ENCODE measurements at places on chromosomes 2 and 18. TPM values are rescaled to one million over a fixed set of nuclear protein-coding genes. Genes with fewer than 3 reads are reported as not detected.

GRCh38 chr2:211748339-211748738 is 790.3 kb downstream of the ERBB4 start:
- no peaks in the 10 kb centered on the region for H3K27me3 ChIP-seq
- no peak overlapping the region for H3K4me3 ChIP-seq
- H3K36me3 ChIP-seq = no peaks in the 10 kb centered on the region

Gene OTOS
- not detected for total RNA-seq

- no peaks in the 10 kb centered on the region for H3K27me3 ChIP-seq
- no peak for DNase-seq
- H3K4me1 ChIP-seq = no peaks in the 10 kb centered on the region
- no peak overlapping the region for H3K27ac ChIP-seq
- H3K36me3 ChIP-seq = peaks cover 2% of the 10 kb centered on the region
- no peak overlapping the region for H3K4me3 ChIP-seq
Observed at GRCh38 chr2:216101109-216101508, 8.0 kb upstream of the XRCC5 start.

Gene CIB4
- total RNA-seq = not detected

Gene RBM44
- total RNA-seq = 0.22 TPM

DNA sequence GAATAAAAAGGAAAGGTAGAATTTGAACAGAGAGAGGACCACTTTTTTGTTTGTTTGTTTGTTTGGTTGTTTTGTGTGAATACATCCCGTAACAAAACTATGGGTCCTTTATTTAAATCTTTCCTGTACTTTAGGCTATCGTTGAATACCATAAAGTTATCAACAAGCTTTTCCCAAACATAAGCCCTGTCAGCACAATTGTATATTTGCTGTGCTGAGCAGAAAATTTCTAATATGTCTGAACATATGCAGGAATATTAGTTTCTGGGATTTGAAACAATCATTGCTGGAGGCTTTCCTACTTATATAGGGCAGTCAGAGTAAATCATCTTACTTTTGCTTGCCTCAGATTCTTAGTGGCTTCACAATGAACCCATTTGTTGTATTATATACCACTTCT is 536.4 kb downstream of the CNTNAP5 start:
- H3K27me3 ChIP-seq = no peaks in the 10 kb centered on the region
- H3K4me1 ChIP-seq = no peaks in the 10 kb centered on the region
- DNase-seq = no peak
- H3K27ac ChIP-seq = no peak overlapping the region
- H3K4me3 ChIP-seq = no peak overlapping the region

- no peak for DNase-seq
- H3K36me3 ChIP-seq = no peaks in the 10 kb centered on the region
- H3K27me3 ChIP-seq = no peaks in the 10 kb centered on the region
- H3K27ac ChIP-seq = no peak overlapping the region
Observed at GRCh38 chr2:75632091-75632701, 14.4 kb upstream of the MRPL19 start.

- no peak overlapping the region for H3K27ac ChIP-seq
- no peak for DNase-seq
- H3K4me1 ChIP-seq = no peaks in the 10 kb centered on the region
- H3K4me3 ChIP-seq = no peak overlapping the region
- H3K36me3 ChIP-seq = no peaks in the 10 kb centered on the region
Observed at GRCh38 chr2:174627216-174627615, 29.6 kb upstream of the WIPF1 start.

GRCh38 chr2:226906163-226906693 is 70.4 kb downstream of the RHBDD1 start:
- H3K36me3 ChIP-seq = peaks cover 4% of the 10 kb centered on the region
- H3K4me1 ChIP-seq = no peaks in the 10 kb centered on the region
- DNase-seq = no peak
- no peak overlapping the region for H3K4me3 ChIP-seq
- no peaks in the 10 kb centered on the region for H3K27me3 ChIP-seq

GRCh38 chr2:193382583-193382982 is 1187.8 kb upstream of the TMEFF2 start:
- H3K36me3 ChIP-seq = no peaks in the 10 kb centered on the region
- H3K27me3 ChIP-seq = no peaks in the 10 kb centered on the region
- no peak overlapping the region for H3K27ac ChIP-seq
- DNase-seq = peak; percentile 35
- H3K4me1 ChIP-seq = no peaks in the 10 kb centered on the region
- H3K4me3 ChIP-seq = no peak overlapping the region

Gene SP5
- 1.7 TPM for total RNA-seq

GRCh38 chr2:178910005-178910404 is 102.8 kb upstream of the TTN start:
- no peak for DNase-seq
- no peak overlapping the region for H3K27ac ChIP-seq
- no peaks in the 10 kb centered on the region for H3K36me3 ChIP-seq
- H3K4me3 ChIP-seq = no peak overlapping the region
- no peaks in the 10 kb centered on the region for H3K27me3 ChIP-seq

Gene ZNF521
- total RNA-seq = 3.3 TPM

DNA sequence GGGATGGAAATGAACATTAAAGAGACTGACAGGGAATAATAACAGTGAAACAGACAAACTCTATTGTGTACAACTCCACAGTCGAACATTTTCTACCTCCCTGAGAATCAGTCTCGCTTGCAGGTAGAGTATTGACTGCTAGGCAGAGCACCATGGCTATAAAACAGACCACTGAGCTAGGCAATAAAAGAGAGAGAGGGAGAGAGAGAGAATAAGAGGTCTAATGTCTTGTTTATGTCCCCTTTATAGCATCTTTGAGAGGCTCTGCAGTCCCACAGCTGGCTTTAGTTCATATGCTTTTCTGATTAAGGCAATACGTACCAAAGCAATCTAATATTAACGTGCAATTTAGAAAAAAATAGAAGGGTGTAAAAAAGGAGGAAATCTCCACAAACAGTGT is 652.6 kb downstream of the NRXN1 start:
- no peaks in the 10 kb centered on the region for H3K4me1 ChIP-seq
- H3K27me3 ChIP-seq = no peaks in the 10 kb centered on the region
- no peak overlapping the region for H3K4me3 ChIP-seq
- DNase-seq = no peak
- H3K27ac ChIP-seq = no peak overlapping the region

Gene OBSL1
- 140 TPM for total RNA-seq

Gene PDE1A
- total RNA-seq = not detected

DNA sequence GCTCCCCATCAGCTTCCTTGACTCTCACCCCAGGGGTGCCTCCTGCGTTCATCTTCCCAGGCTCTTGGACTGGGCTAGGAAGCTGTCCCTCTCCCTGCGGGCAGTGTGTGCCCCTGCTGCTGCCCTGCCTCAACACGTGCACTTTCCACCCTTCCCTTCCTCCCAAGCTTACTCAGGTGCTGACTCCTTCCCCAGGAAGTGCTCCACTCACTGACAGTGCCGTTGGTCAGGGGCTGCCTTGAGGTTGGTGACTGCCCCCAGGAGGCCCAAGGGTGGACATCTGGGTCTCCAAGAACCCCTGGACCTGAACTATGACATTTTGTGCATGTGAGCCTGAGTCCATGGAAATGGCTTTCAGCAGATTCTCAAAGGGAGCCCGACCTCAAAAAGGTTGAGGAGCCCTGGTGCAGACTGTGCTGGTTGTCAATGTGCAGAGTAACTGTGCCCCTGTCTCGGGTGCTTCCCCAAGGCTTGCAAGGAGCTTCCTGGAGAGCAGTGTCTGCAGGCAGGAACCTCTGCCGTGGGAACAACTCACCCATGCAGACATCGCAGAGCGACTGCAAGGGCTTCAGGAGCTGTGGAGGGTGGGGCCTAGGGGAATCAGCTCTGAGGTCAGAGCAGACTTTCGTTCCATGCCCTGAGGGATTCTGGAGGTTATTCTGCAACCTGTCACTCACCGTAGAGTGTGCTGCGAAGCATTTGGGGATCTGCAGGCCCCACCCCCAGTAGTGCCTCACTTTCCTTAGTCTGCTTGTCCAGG is 116.5 kb upstream of the MCFD2 start:
- no peak overlapping the region for H3K27ac ChIP-seq
- no peaks in the 10 kb centered on the region for H3K27me3 ChIP-seq
- H3K36me3 ChIP-seq = peaks cover 2% of the 10 kb centered on the region
- H3K4me3 ChIP-seq = no peak overlapping the region
- peaks cover 6% of the 10 kb centered on the region for H3K4me1 ChIP-seq
- no peak for DNase-seq

GRCh38 chr2:24101992-24102391 is 17.4 kb upstream of the TP53I3 start:
- H3K27ac ChIP-seq = no peak overlapping the region
- no peak overlapping the region for H3K4me3 ChIP-seq
- DNase-seq = no peak
- no peaks in the 10 kb centered on the region for H3K4me1 ChIP-seq

DNA sequence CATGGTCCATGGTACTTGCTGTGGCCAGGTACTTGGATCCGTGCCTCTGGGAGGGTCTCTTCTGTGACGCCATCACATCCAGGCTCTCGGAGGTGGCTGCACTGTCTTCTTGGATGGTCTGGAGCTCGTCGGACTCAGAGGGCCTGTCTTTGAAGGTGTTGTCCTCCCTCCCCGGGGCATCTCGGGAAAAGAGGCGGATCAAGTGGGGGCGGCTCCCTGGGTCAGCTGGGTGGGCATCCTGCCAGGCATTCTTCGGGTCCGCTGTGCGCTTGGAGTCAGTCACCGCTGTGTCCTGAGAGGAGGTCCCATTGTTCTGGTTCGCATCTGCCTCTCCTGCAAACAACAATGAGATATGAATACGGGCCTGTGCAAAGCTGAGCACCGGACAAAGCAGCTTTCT is 115.6 kb downstream of the MBP start:
- DNase-seq = no peak
- no peaks in the 10 kb centered on the region for H3K4me1 ChIP-seq
- H3K36me3 ChIP-seq = peaks cover 9% of the 10 kb centered on the region
- H3K27ac ChIP-seq = no peak overlapping the region

DNA sequence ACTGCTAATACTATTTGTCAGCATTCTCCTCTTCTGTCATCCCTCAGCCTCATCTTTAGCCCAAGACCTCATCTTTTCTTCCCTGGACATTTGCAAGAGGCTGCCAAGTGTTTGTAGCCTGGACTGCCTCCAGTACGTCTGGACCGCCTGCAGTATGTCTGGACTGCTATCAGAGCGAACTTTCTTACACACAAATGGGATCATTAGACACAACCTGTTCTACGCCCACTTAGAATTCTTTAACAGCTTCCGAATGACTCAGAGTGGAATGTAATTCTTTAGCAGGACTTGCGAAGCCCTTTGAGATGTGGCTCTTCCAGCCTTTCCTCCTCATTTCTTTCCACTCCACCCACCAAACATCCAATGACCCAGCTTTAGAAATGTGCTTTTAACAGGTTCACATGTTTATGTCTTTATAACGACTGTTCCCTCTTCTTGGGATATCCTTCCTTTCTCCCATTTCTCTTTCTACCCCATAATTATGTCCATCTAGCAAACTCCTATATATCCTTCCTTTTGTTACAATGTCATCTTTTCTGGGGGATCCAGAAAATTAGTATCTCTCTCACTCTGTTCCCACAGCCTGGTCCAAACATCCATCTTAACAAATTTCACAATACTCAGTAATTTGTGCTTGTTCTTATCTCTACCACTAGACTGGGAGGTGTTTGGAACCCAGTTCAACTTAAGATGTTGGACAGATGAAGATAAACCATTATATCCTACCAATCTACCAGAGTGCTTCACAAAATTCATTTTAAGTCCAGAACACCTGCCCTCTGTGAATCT is 171.3 kb upstream of the PGAP1 start:
- DNase-seq = no peak
- no peaks in the 10 kb centered on the region for H3K36me3 ChIP-seq
- H3K27me3 ChIP-seq = no peaks in the 10 kb centered on the region
- H3K27ac ChIP-seq = no peak overlapping the region
- no peaks in the 10 kb centered on the region for H3K4me1 ChIP-seq

Gene CFAP65
- total RNA-seq = 0.18 TPM

DNA sequence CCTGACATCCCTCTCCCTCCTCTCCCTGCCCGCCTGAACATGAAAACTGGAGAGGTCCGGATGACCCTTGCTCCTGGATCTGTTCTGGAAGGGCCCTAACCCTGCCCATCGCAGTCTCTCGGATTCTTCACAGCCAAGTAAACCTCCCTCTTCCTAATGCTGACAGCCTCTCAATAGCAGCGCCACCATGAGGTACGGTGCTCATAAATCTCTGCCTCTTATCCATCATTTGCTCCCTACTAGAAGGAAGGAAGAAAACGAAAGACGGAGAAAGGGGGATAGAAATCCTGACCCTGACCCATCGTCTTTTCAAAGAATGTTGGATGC is 257.9 kb downstream of the BCL11A start:
- no peak overlapping the region for H3K4me3 ChIP-seq
- H3K4me1 ChIP-seq = peaks cover 4% of the 10 kb centered on the region
- DNase-seq = peak; percentile 64
- no peak overlapping the region for H3K27ac ChIP-seq
- H3K27me3 ChIP-seq = no peaks in the 10 kb centered on the region
- peaks cover 2% of the 10 kb centered on the region for H3K36me3 ChIP-seq

DNA sequence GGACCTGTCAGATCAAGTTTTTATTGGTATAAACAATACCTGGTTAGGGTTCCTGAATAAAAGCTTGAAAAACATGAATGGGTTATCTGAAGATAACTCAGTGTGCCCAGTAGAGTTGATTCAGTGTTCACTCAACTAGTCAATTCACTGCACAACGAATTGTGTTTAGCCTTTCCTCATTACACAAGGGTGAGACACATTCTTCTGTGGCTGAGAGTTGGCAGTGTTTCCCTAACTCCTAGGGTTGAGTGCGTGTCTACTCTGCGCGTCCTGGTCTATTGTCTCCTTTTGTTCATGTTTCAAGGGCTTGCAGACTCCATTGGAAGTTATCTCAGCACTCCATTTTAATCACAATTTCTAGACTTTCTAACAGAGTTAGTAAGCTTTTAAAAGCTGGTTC is 32.8 kb upstream of the TMEM178A start:
- no peaks in the 10 kb centered on the region for H3K4me1 ChIP-seq
- H3K4me3 ChIP-seq = no peak overlapping the region
- no peak overlapping the region for H3K27ac ChIP-seq
- H3K36me3 ChIP-seq = no peaks in the 10 kb centered on the region
- no peaks in the 10 kb centered on the region for H3K27me3 ChIP-seq
- DNase-seq = no peak

- peaks cover 62% of the 10 kb centered on the region for H3K36me3 ChIP-seq
- H3K27me3 ChIP-seq = no peaks in the 10 kb centered on the region
- H3K4me1 ChIP-seq = no peaks in the 10 kb centered on the region
- H3K27ac ChIP-seq = no peak overlapping the region
Observed at GRCh38 chr18:45856531-45856930, 31.1 kb downstream of the SIGLEC15 start.

- DNase-seq = no peak
- H3K27ac ChIP-seq = no peak overlapping the region
- H3K4me3 ChIP-seq = no peak overlapping the region
- peaks cover 12% of the 10 kb centered on the region for H3K36me3 ChIP-seq
Observed at GRCh38 chr18:66264130-66264529, 339.8 kb downstream of the CDH19 start.

- no peak for DNase-seq
- H3K4me1 ChIP-seq = no peaks in the 10 kb centered on the region
- H3K4me3 ChIP-seq = no peak overlapping the region
- H3K27me3 ChIP-seq = no peaks in the 10 kb centered on the region
Observed at GRCh38 chr18:42545825-42546224, 569.7 kb downstream of the RIT2 start.

GRCh38 chr2:55052129-55053061 is 2.1 kb upstream of the RTN4 start:
- DNase-seq = no peak
- H3K27ac ChIP-seq = no peak overlapping the region

GRCh38 chr2:177359836-177360595 is 32.6 kb upstream of the AGPS start:
- no peaks in the 10 kb centered on the region for H3K36me3 ChIP-seq
- H3K27me3 ChIP-seq = no peaks in the 10 kb centered on the region
- no peak overlapping the region for H3K27ac ChIP-seq
- no peak overlapping the region for H3K4me3 ChIP-seq
- DNase-seq = no peak
